ENCODE measurements at places on chromosomes 5 and 9.
A peak's percentile ranks its signal among the peaks of the same experiment; 100 is the strongest.

GRCh38 chr9:110130791-110131416 lies 77.1 kb downstream of the C9orf152 start:
- DNase-seq = peak; percentile 42

DNA sequence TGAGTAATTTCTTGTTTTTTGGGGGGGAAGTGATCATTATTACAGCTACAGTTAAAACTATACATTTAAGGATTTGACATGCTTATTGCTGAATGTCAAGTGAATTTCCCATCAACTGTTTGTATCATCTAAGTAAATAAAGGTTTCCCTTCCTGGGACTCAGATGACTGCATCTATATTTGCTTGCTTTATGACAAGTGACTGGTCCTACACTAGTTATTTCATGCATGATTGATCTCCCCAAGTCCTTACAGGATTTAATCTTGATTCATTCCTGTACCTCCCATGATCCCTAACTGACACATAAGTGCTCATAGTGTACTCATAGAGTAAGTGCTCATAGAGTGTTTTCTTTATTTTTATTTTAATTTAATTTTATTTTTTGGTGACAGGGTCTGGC lies 2.8 kb downstream of the TXNDC8 start:
- no peak for DNase-seq

- no peak for DNase-seq
These were observed 69.3 kb downstream of the CRB2 start for GRCh38 chr9:123425261-123425821.

GRCh38 chr5:133943475-133943817 lies 25.0 kb downstream of the C5orf15 start:
- no peak for DNase-seq

Data from PC-9 (cell line).